ENCODE measurements at places on chromosomes 7 and 10.

- DNase-seq = no peak
Measured at GRCh38 chr10:54749623-54750022, 51.4 kb downstream of the PCDH15 start.

- DNase-seq = no peak
Measured at GRCh38 chr10:59607970-59608369, 101.7 kb downstream of the SLC16A9 start.

- DNase-seq = no peak
Measured at GRCh38 chr7:18013936-18014335, 13.7 kb downstream of the PRPS1L1 start.

DNA sequence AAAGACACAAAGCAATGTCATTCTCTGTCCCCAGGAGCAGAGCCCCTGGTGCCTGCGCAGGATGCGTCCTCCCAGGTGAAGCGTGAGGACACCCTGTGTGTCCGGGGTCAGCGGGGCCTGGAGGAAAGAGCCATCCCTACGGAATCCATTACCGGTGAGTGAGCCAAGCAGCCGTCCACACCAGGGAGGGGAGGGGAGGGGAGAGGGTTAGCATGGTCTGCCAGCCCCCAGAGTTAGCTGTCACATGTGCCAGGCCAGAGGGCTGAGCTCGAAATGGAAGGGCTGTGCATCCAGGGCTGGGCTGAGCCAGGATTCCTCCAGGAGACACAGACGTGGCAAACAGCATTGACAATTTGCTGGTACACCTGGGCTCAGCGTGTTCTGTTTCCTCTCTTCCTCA, 15.2 kb downstream of the ZNF282 start:
- DNase-seq = no peak

DNA sequence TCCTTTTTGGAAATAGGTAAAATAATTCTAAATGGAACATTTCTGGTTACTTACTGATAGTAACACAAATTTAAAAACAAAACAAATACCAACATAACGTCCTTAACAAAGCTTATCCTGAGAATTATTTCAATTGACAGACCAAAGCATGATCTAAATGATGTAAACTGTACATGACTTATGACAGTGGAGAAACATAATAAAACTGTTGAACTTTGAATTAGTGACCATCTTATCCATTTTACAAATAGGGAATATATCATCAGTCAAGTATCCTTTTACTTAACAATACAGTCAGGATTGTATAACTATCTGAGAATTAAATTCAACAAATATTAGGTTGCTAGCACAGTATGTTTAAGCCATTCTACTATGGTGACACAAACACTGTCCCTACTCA, 2.4 kb downstream of the IPMK start:
- DNase-seq = no peak

DNA sequence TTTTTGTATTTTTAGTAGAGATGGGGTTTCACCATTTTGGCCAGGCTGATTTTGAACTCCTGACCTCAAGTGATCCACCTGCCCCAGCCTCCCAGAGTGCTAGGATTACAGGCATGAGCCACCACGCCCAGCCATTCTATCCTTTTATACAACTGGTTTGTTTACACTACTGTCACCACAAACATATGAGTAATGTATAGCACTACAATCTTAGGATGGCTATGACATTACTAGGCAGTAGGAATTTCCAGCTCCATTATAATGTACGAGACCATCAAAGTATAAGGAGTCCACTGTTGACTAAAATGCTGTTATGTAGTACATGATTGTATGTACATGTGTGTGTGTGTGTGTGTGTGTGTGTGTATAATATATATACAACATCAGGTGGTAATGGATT, 1126.1 kb upstream of the LRRN3 start:
- DNase-seq = no peak

- DNase-seq = no peak
Measured at GRCh38 chr7:64653721-64654401, 12.1 kb upstream of the ZNF107 start.

DNA sequence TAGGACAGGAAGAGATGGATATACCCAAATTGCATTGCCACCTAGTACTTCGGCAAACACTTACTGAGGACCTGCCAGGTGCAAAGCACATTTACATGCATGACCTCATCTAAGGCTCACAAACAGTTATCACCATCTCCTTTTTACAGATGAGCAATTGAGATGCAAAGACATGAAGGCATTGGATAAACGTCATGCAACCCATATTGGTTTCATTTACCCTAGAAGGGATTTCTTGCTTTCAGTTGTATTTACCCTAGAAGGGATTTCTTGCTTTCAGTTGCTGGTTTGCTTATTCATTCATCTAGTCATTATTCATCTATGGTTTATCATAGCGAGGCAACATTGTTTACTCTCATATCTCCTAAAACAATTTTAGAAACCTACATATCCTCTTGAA, 52.2 kb downstream of the STEAP1B start:
- DNase-seq = no peak

DNA sequence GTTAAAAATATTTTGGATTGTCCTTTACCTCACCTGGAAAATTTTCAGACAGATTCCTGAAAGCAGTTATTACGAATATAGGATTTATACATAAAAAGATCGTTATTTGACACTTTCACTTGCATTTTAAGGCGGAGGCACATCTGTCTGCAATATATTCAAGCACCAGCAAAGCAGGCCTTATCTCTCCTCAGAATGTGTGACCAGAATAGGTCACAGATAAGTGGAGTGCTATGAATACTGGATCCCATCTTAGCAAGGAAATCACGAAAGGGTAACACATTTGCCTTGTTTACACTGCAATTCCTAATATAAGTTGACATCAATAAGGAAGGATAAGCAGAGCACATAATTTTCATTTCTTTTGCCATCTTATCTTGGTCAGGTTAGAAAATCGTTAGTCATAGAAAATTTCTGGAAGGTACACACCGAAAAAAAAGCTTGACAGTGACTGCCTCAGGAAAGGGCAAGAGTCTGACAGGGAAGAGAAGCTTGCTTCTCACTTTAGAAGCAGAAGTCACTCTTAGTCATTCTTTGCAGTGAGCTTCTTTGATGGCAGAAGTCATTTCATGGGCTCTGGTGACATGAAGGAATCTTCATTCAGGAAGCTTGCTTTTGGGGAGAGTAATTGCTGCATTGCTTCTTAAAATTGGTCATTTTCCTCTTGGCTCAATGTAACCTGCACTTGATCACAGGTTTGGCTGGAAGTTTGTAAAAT, 98.1 kb upstream of the STK17A start:
- DNase-seq = no peak

GRCh38 chr7:141317033-141317585, 234.1 kb upstream of the AGK start:
- DNase-seq = no peak

DNA sequence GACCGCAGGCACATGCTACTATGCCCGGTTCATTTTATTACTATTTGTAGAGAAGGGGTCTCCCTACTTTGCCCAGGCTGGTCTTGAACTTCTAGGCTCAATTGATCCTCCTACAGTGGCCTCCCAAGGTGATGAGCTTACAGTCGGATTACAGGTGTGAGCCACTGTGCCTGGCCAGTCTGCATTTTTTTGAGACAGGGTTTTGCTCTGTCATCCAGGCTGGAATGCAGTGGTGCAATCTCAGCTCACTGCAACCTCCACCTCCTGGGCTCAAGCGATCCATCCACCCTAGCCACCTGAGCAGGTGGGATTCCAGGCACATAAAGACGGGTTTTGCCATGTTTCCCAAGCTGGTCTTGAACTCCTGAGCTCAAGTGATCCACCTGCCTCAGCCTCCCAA, 2.3 kb upstream of the H2BK1 start:
- DNase-seq = no peak

DNA sequence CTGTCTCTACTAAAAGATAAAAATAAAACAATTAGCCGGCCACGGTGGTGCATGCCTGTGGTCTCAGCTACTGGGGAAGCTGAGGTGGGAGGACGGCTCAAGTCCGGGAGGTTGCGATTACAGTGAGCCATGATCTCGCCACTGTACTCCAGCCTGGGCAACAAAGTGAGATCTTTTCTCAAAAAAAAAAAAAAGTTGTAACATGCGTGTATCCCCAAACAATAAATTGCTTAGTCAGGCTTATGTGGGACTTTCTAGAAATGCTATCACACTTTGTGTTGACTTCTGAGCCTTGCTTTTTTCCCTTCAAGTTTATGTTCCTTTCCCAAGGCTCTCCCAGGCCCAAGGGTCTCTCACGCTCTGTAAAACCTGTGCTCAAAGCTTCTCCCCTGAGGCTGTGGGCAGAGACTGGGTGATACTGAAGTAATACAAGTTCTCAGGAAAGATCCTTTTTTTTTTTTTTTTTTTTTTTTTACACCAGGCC, 88.0 kb upstream of the TNS3 start:
- DNase-seq = no peak

DNA sequence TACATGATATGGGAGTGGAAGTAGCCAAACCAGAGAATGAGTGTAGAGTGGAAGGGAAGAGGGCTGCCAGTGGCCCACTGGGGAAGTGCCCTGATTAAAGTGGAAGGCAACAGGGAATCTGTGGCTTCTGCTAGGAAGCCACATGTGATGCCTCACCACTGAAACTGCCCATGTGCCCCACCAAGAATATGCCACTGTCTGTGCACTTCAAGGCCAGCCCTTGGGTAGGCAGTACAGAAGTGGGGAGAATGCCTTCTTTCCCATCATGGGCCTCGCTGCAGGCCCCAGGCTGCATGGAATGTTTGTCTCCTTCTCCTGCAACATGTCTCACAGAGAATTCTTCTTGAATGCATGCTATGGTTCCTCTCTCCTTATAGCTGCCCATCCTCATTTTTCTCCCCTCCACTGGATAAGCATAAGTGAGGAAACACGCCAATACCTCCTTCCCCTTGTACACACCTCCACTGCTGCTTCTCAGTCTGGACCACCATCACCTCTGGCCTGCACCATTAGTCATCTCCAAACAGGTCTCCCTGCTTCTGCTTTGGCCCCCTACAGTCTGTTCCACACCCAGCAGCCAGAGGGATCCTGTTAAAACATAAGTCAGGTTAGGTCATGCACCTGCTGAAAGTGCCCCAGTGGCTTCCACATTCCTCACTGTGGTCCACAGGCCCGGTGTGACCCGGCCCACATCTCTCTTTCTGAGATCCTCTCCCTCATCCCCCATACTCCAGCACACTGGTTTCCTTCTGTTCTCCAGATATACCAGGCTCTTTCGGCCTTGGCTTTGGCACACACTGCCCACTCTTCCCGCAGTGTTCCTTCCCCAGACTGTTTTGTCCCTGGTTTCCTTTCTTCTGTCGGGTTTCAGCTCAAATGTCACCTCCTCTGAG, 37.1 kb downstream of the SNX10 start:
- DNase-seq = no peak

- DNase-seq = no peak
Measured at GRCh38 chr7:35725280-35725680, 30.3 kb upstream of the HERPUD2 start.

DNA sequence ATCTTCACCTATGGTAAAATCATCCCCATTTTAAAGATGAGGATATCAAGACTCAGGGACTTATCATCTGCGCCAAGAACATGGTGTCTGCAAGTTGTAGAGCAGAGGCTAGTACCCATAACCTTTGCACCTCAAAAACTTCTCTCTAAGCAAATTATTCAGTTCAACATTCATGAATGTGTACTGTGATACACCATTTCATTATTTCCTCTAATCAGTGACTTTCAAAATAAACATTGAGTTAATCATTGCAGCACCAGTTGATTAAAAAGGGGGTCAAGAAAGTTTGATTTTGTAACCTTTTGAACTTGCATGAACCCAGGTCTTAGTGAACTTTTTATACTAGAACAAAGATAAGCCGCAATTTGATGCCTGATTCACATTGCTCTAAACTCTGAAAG, 47.6 kb upstream of the CYP2C8 start:
- no peak for DNase-seq

DNA sequence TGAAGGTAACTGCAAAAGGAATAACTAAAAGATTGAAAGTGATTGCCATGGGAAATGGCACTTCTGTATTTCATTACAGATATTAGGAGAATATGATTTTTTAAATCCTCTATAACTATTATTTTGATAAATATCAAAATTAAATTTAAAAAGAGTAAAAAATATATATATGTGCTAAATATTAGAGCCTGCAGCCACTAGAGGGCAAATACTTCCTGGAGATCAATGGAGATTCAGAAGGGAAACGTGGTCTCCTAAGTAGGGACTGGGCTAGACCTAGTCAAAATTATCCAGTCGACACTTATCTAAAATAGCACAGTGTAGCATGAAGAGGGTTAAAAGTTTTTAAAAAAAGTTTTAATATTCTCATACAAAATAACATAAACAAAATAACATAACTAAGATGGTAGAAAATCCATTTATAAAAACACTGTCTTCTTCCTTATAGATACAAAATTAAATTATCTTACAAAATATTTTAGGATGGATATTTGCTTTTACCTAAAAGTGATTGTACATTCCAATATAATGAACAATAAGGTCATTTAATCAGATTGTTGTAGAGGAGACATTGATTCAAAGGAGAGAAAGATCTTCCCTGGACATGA, 434.3 kb downstream of the MDFIC start:
- no peak for DNase-seq

GRCh38 chr7:138970952-138971351, 10.2 kb downstream of the KIAA1549 start:
- no peak for DNase-seq

- no peak for DNase-seq
Measured at GRCh38 chr7:15104411-15105092, 202.0 kb upstream of the DGKB start.

GRCh38 chr10:113959383-113959760, 84.3 kb upstream of the ADRB1 start:
- no peak for DNase-seq

GRCh38 chr10:43196981-43197833, 59.0 kb downstream of the CSGALNACT2 start:
- peak; percentile 88 for DNase-seq

DNA sequence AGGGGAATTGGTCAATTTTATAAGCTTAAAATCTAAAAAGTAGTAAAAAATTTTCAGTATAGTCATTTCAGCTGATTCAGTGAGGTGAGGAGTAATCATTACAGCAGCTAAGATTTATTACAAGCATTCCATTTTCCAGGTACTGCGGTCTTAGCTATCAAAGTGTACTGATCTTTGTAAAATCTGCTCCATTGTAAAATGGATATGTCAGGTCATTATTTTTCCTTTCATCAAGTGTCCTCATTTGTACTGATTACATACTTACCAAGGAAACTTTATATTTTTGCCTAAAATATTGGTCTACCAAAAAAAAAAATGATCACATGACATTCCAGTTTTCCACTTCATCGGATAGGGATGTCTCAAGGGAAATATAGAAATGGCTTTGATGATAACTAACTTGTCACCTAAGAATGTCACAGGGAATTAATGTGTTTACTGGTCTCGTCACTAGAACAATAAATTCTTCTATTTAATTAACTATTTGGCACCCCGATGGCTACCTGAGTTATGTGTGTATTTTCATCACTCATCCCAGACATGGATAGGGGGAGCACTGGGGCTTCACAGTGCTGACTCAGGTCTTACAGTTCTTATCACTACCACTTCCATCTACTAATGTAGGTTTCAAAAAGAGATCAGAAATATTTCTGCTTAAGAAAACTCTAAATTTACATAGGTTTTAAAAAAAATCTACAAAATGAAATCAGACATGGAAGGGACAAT, 948.4 kb downstream of the PCDH15 start:
- DNase-seq = no peak
